CD4-positive, alpha-beta T cell treated with Interleukin-1 beta for 1 hour (primary cell): ENCODE measurements at places on chromosomes 11 and 22.
A peak's percentile ranks its signal among the peaks of the same experiment; 100 is the strongest.

DNA sequence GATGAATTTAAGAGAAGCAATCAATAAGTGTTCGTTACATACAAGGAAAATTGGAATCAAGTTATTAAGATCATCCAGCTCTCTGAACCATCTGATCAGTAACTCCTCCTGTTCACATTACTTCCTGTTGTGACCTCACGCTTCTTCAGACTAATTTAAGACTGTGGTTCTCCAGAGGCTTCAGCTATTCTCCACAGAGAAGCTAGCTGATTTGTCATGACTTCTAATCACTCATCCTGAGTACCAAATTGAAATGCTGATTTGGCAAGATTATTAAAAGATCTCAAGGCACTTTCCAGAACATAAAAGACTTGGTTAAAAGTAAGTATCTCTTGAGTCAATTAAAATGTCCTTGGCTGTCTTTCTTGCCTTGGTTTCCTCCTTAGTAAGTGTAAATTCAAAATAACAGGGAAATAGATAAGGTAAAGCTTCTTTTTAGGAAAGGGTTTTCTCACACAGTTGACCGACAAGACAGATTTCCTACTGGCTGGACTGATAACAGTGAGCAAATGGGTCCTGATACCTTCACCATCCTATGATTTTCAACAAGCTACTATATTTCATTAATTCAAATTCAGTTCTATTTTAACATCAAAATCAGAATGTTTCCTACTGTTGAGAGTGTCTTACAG is 38.5 kb downstream of the GAB2 start:
- DNase-seq: no peak

DNA sequence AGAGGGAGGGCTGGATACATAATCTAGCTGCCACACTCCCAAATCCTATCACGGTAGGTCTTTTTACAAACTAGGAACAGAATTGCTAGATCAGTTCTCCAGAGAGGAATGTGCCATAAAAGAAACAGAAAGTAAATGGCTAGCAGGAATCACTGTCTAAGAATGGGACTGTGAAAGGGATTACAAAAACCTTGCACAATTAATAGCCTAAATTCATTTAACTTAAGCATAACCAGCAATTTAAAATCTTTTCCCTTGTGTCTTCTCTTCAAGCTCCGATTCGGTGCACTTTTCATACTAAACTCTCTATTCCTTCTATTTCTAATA is 35.2 kb downstream of the APOL5 start:
- no peak for DNase-seq

DNA sequence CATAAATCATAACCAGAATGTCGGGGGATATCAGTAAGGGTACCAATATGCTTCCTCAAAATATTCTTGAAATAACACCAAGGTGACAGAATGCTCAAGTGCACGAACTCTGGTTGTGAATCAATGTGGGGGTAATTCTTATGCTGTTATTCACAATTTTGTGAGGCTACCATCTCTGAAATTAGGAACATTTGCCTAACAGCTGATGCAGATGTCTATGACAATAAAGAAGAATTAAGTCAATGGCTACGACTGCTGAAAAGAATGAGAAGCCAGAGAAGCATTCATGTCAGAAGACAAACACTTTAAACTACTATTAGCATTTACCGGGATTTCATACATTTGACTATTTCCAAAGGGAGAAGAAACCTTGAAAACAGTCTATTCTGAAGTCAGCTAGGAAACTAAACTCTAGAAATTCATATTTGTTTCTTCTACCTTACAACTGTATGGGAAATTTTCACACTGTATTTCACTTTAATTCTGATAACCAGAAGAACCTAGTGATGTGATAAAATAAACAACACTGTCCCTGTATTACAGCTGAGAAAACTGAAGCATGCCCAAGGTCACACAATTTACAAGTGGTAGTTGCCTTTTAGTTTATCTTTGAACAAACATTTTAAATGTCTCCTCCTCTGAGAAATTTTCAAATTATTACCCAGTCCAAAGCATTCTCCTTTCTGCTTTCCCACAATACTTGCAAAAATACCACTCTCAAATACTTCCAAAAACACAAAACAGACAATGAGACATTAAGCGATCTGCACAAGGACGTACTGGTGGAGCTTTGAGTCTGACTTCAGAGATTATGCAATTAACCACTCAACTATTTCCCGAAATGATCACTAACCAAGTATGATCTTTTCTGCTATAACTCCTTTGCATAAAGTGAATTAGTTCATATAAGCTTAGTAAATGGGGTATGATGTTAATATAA is 18.0 kb upstream of the ARHGAP32 start:
- DNase-seq: no peak

DNA sequence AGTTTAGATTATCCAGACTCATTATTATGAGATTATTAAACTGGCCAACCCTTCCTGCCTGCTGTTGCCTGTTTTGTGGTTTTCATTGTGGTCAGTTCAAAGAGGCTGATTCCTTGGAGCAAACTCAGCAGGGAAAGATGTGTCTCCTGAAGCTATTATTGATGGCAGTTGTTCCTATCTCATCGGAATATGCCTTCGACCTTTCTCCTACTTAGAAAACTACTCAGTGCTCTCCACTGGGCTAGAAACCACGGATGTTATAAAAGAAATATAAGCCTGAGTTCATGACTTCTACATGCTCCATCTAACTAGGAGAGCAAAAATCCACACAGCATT is 80.2 kb upstream of the NAV2 start:
- no peak for DNase-seq

DNA sequence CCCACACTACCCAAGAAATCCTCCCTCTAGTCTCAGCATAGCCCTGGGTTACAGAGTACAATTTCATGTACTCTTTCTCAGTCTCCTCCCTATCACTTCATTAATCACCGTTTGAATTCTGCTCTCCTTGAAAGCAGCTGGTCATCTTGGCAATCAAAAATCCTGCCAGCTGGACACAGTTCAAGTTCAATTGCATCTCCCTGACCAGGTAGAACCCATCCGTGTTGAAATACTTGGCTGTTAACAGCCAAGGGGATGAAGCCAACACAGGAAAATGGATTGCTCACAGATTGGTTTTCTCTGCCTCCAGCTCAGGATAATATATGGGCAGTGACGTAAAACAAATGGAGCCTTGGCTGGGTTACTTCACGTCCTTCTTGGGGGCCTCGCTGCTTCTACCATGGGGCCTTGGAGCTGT is 55.1 kb upstream of the GRK3 start:
- DNase-seq: no peak

GRCh38 chr22:35590634-35591295 is 26.4 kb downstream of the MB start:
- DNase-seq: no peak

DNA sequence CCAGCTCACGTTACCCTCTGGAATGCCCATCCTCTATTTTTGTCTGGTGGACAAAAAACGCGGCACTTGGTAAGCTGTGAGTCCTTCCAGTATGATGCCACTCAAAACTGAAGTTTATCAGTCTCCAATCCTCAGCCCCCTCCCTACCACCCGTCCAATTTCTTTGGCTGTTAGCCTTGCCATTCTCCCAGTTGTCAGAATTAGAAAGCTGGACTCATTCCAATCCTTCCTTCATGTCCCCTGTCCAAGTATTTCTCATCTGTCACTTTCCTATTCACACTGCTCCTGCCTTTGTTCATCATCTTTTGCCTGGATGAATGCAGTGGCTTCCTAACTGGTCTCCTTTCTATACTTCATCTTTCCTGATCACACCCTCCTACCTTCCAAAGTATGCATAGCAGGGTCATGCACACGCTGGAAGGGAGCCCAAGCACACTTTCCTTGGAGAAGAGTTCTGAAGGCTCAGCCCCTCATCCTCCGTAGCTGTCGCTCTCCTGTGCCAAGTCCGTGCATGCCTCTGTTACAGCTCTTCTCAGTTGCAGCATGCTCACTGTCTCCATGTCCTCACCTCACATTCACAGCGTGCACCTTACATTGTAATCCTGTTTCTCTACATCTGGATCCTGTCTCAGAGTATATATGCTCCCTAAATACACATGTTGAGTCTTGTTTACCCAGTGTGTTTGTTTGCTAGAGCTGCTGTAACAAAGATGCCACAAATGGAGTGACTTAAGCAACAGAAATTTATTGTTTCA is 19.4 kb downstream of the APLP2 start:
- no peak for DNase-seq

- no peak for DNase-seq
Observed at GRCh38 chr11:94708176-94708575, 60.0 kb upstream of the AMOTL1 start.

GRCh38 chr22:17918840-17919239 is 105.5 kb downstream of the MICAL3 start:
- no peak for DNase-seq

- no peak for DNase-seq
Observed at GRCh38 chr22:42468841-42469240, 36.6 kb upstream of the NFAM1 start.

DNA sequence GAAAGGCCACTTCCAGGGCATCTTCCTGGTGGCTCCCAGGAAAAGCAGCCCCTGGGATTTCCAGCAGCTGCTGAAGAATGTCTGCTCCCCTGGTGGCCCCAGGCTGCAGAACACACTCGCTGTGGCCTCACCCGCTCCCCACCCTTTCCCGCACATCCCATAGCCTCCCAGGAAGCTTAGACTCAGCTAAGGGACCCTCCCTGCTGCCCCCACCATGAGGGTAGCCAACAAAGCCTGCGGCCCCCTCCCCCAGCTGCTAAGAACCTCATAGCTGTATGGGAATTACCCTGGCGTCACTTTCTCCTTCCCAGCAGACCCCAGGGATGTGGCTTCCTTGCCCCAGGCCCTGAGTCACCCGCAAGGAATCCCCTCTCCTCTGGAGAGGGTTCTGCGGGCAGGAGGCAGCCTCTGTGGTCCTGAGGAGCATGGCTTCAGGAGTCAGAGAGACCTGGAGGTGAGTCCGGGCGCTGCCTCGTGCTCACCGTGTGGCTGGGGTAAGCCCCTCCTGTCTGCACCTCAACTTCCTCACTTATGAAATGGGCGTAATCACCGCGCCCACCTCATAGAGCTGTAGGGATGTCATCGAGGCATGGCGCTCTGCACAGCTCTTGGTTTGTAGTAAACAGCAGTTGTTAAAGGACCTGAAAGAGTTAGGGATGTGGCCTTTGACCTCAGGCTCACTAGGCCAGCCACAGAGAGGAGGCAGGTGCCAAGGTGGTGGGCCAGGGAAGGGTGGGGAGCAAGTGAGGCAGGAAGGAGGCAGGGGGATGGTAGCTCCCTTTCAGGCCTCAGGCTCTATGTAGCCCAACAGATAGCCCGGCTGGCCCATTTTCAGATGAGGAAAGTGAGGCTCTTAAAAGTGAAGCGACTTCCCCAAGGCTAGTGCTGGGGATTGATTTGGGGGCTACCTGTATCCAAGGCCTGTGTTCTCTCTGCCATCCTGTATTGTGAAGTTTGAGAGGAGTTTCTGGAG is 71.2 kb downstream of the LRRC32 start:
- no peak for DNase-seq

DNA sequence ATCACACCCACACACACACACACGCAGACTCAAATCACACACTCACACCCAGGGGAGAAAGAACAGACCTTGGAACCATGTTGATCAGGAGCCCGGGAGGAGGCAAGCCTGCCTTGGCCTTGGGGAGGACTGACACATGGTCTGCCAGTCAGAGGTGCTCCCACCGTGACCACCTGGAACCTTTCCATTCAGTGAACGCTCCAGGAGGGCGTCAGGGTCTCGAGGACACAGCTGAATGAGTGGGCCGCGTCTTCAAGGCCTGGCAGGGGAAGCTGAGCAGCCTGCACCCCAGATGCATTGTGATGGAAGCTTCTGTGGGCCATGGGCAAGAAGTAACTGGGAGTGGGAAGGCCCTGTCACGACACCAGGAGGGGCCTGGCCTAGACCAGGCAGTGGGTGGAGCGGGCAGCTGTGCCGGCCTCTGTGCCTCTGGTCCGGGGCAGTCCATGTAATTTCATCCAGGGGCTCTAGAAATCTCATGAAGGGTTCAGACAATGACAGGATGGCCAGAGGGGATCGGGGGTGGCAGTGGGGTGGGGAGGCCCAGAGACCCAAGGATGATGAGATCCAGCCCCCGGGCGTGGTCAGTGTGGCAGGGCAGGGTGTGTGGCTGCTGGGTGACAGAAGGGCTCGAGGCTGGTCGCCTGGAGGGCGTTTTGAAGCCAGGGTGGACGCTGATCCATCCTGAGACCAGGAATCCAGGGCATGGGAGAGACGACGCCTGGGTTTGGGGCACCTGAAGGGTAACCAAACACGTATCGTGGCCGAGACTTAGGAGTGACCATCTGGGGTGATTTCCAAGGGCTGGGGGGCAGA is 53.7 kb downstream of the IGF2 start:
- DNase-seq: no peak

- DNase-seq: no peak
Observed at GRCh38 chr11:103055221-103055890, 36.6 kb downstream of the DCUN1D5 start.

DNA sequence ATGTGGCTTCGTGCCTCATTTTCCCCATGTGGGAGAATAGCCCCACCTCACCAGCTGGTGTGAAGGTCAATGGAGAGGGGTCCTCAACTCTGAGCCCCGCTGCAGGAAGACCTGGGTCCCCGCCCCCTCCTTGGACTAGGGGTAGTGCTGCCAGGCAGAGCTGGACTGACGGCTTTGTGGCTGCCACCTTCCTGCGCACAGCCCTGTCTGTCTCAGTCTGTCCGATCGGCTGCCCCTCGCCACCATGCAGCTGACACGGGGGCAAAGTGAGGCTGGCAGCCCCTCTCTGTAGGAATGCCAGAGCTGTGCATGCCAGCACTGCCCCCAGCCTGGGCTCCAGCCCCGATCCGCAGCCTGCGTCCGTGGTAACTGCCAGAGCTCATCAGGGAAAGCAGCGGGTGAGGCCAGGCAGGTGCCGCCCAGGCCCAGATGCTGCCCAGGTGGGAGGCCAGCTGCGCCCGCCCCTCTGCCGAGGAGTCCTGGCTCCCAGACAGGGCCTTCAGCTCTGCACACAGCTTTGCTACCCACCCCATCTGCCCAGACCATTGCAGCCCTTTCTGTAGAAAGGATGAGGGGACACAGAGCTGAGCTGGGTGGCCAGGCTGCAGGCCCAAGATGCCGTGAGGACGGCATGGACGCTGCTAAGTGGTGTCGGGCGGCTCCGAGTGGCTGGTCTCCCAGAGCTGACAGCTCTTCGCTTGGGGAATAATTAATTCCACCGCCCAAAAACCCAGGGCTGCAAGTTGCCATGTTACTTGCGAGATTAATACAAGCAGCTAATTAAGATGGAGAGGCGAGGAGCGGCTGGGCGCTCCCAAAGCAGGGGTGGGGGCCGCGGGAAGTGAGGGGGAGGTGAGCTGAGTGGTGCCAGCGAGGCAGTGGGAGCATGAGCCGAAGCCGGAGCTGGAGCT is 19.5 kb upstream of the FLRT1 start:
- no peak for DNase-seq

DNA sequence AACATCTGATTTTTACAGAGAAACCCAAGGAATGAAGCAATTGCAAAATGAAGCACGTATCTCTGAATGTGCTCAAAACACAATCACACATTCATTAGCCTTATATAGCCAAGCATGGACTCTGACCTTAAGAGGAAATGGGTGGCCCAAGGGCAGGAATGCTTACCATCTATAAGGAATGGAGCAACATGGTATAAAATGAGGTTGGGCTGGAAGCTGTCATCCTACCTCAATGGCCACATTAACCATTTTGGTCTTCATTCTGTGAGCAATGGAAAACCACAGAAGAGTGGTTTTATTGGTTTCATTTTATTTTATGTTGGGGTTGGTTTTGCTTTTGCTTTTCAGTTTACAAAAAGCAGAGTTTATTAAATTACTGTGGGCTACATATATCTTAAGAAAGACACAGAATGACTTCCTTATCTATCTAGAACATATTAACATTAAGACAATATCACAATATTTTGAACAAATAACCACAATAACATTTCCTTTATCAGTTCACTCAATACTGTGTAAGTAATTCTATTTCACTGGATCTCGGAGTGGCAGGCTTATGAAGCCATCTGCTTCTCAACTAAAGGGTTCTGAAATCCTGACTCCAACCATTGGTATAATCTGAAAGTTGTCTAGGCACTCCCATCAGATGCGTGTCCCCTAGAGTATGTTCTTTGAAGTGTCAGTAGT is 10.8 kb upstream of the MS4A13 start:
- DNase-seq: peak; percentile 7
